Ascending aorta (tissue), 2 donors: ENCODE measurements at places on chromosomes 7 and 10.

DNA sequence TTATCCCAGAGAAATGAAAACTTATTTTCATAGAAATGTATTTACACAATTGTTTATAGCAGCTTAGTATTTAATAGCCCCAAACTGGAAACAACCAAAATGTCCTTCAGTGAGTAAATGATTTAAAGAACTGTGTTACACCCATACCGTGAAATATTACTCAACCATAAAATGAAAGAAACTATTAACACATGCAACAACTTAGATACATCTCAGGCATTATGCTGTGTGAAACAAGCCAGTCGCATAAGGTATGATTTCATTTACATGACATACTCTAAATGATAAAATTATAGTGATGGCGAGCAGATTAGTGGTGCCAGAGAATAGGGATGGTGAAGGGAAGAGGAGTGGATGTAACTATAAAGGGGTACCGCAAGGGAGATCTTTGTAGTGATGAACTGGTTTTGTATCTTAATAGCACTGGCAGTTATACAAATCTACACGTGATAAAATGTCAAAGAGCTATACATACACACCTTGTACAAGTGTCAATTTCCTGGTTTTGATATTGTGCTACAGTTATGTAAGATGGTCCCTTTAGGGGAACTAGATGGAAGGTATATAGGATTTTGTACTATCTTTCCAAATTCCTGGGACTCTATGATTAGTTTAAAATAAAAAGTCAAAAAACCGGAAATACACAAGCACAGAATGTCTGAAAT, 40.5 kb downstream of the MACC1 start:
- H3K27ac ChIP-seq: no peak overlapping the region
- H3K4me1 ChIP-seq: no peaks in the 10 kb centered on the region
- H3K36me3 ChIP-seq: no peaks in the 10 kb centered on the region
- H3K27me3 ChIP-seq: no peaks in the 10 kb centered on the region
- DNase-seq: no peak

DNA sequence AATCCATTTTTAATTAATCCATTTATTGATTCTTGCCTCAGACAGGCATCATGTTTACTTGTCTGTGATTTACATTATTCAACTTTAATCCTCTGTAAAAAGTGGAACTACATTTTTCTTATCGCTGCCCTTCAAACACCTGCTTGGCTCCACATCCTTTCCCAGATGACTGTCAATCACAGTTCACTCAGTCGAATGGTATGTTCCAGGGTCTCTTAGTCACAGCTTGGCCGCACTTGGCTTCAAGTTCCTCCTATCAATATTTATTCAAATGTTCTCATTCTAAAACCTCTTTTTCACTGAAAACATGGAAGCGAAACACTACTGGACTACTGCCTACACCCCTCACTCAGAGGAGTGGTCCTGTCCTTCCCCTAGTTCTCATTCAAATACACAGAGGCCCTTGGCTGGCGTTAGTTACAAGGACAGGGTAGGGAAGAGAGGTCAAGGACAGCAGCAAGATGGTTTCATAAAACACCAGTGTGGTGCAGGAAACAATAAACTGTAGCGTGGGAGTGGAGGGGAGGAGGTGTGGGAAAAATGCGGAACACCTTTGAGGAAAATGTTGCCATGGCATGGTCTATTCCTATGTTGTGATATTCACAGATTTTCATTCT, 143.2 kb downstream of the USP6NL start:
- no peaks in the 10 kb centered on the region for H3K27me3 ChIP-seq
- H3K4me1 ChIP-seq: no peaks in the 10 kb centered on the region
- H3K36me3 ChIP-seq: peaks cover 9% of the 10 kb centered on the region
- no peak for DNase-seq
- no peak overlapping the region for H3K4me3 ChIP-seq
- H3K27ac ChIP-seq: no peak overlapping the region

- H3K27ac ChIP-seq: peak overlapping the region; percentile 93
- peaks cover 44% of the 10 kb centered on the region for H3K4me1 ChIP-seq
- no peaks in the 10 kb centered on the region for H3K27me3 ChIP-seq
- H3K4me3 ChIP-seq: no peak overlapping the region
- H3K36me3 ChIP-seq: no peaks in the 10 kb centered on the region
Observed at GRCh38 chr10:71978476-71978875, 14.3 kb downstream of the CHST3 start.

GRCh38 chr7:37421861-37422500, 26.7 kb downstream of the ELMO1 start:
- no peak overlapping the region for H3K4me3 ChIP-seq
- no peaks in the 10 kb centered on the region for H3K27me3 ChIP-seq
- H3K27ac ChIP-seq: no peak overlapping the region
- H3K36me3 ChIP-seq: no peaks in the 10 kb centered on the region
- no peaks in the 10 kb centered on the region for H3K4me1 ChIP-seq
- DNase-seq: no peak

- H3K27ac ChIP-seq: no peak overlapping the region
- DNase-seq: no peak
- H3K4me3 ChIP-seq: no peak overlapping the region
Observed at GRCh38 chr10:101441541-101442455, 87.8 kb downstream of the BTRC start.

GRCh38 chr7:46233585-46234329, 312.7 kb upstream of the IGFBP3 start:
- no peak overlapping the region for H3K27ac ChIP-seq
- H3K36me3 ChIP-seq: no peaks in the 10 kb centered on the region
- H3K4me3 ChIP-seq: no peak overlapping the region
- no peaks in the 10 kb centered on the region for H3K27me3 ChIP-seq

GRCh38 chr10:112875476-112876267, 74.4 kb upstream of the TCF7L2 start:
- H3K4me1 ChIP-seq: no peaks in the 10 kb centered on the region
- DNase-seq: no peak
- H3K27me3 ChIP-seq: no peaks in the 10 kb centered on the region
- no peak overlapping the region for H3K4me3 ChIP-seq
- H3K36me3 ChIP-seq: no peaks in the 10 kb centered on the region

- no peak overlapping the region for H3K4me3 ChIP-seq
- H3K4me1 ChIP-seq: no peaks in the 10 kb centered on the region
- DNase-seq: no peak
- H3K36me3 ChIP-seq: no peaks in the 10 kb centered on the region
- no peaks in the 10 kb centered on the region for H3K27me3 ChIP-seq
Observed at GRCh38 chr10:120732643-120733313, 118.4 kb upstream of the WDR11 start.

GRCh38 chr7:1144269-1144771, 15.7 kb downstream of the ZFAND2A start:
- DNase-seq: no peak
- H3K4me1 ChIP-seq: no peaks in the 10 kb centered on the region
- no peak overlapping the region for H3K27ac ChIP-seq

- no peak for DNase-seq
- H3K27me3 ChIP-seq: no peaks in the 10 kb centered on the region
Observed at GRCh38 chr7:118878336-118878735, 653.8 kb downstream of the ANKRD7 start.

- H3K4me3 ChIP-seq: no peak overlapping the region
- H3K36me3 ChIP-seq: peaks cover 56% of the 10 kb centered on the region
- no peaks in the 10 kb centered on the region for H3K4me1 ChIP-seq
- no peaks in the 10 kb centered on the region for H3K27me3 ChIP-seq
- DNase-seq: no peak
Observed at GRCh38 chr7:98221611-98222532, 10.6 kb downstream of the BHLHA15 start.
